ENCODE measurements at places on chromosomes 3 and 15.

DNA sequence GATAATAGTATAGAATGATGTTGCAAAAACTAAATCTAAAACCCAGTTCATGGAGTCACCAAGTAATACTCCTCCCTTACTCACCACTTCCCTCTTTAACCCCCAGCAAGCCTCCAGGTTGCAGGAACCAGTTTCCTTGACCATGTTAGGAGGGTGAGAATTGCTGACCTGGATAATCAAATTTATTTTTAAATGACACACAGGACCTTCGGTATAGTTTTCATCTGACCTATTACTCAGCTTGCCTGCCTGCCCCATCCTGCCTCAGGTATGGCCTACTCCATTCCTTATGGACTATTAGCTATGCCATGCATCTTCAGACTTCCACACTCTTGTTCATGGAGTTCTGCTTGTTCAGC lies 883 bp downstream of the RTP4 start:
- no peak for DNase-seq

DNA sequence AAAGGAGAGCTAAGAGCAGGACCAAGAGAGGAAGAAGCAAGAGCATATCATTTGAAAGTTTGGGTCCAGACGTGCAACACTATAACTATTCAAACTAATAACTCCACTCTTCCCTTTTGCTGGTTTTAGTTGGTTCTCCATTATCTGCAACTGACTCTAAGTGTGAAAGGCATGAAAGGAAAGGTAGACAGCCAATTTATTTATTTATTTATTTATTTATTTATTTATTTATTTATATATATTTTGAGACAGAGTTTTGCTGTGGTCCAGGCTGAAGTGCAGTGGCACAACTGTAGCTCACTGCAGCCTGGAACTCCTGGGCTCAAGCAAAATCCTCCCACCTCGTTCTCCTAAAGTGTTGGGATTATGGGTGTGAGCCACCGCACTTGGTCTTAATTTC lies 22.1 kb upstream of the PIK3CB start:
- DNase-seq, result no peak

- DNase-seq, result no peak
These were observed 1.5 kb downstream of the ATP1B3 start for GRCh38 chr3:141877911-141878310.

GRCh38 chr3:72177075-72178050 lies 392.4 kb upstream of the PROK2 start:
- DNase-seq, result no peak

DNA sequence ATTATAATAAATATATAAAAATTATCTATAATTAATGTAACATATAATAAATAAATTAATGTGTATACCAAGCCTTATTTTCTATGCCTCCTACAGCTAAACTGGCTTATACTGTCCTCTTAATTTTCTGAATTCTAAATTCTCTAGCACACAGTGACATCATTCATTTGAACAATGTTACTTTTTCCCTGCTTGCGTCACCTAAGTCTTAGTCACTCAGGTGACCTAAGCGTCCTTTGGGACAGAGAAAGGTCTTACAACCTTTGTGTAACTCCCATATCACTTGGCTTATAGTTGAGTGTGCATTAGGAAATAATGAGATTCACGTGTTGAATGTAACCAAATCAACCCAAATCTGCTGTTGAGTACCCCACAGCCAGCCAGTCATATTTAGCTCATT lies 48.5 kb upstream of the KCNMB2 start:
- no peak for DNase-seq

DNA sequence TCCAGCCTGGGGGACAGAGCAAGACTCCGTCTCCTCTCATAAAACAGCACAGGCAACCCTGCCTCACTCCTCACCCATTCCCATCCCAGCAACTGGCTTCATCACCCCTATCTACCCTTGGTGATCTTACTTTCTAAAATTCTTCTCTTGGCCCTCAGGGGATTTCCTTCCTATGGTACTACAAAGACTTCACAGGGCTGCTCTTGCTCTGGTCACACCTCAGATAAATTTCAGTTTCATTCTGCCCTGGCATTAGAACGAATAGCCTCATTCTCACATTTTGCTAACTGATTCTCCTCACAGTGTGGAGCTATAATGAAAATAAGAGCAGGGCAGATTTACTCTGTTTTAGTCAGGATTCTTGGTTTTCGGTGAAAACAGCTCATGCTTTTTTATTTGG lies 22.1 kb upstream of the CRBN start:
- DNase-seq, result no peak
